ENCODE measurements at places on chromosomes 5 and 9.

DNA sequence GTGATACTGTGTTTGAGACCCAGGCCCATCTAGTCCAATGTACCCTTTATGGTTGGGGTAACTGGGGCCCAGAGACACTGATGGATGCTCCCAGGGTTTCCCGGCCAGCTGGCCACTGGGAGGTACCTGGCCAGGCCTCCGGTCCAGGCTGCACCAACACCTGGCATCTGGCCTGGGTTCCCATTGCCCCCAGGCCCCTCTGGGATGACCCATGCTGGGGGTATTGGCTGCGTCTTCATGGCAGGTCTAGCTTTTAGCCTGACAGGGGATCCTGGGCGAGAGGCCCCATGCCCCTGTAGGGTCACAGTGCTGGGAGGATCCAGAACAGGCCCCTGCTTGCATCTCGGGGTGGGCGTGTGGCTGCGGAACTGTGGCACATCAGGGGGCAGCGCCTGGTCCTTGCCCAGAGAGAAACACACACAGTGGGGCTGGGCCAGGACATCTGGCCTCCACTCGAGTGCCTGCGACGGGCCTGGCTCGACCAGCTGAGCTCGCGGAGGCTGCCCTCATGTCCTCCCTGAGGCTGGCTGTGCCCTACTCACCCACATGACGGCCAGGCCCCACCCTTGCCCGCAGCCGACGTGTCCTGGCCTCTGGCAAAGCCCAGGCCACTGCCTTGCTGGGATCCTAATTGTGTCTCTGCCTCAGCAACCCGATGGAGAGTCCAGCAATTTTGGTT lies 21.5 kb upstream of the COL5A1 start:
- no peak for DNase-seq

DNA sequence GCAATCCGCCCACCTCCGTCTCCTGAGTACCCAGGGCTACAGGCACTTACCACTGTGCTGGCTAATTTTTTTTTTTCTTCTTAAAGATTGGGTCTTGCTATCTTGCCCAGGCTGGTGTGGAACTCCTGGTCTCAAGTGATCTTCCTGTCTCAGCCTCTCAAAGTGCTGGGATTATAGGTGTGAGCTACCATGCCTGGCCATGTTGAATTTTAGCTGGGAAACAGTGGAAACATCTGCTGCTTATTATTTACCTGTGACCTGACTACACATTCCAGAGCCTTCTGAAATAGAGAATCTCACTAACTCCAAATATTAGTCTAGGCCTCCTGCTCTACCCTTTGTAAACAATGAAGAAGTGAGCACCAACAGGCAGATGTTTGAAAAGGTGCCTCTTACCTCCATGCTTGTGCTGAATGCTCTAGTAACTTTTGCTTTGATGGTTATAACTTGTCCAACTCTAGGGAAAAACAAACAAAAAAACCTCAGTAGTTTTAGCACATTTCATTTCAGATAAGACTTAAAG lies 22.5 kb downstream of the ACOT12 start:
- no peak for DNase-seq

DNA sequence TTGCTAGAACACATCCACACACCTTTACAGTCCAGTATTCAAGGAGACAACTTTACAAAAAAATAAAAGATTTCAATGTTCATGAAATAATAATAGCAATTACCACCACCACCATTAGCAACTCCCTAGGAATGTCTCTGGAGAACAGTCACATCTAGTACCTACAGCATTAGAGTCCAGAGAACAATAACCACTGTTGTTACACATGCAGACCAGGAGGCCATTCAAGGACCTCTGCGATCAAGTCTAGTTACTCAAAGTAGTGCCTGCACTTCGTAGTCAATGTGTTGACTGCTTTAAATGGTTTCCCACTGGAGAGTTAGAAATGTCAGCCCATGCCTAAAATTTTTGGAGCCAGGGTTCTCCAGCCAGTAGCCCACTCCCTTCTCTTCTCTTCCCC lies 244.4 kb downstream of the DEPDC1B start:
- no peak for DNase-seq

- DNase-seq = no peak
Observed at GRCh38 chr9:38211002-38211401, 142.0 kb upstream of the SHB start.

DNA sequence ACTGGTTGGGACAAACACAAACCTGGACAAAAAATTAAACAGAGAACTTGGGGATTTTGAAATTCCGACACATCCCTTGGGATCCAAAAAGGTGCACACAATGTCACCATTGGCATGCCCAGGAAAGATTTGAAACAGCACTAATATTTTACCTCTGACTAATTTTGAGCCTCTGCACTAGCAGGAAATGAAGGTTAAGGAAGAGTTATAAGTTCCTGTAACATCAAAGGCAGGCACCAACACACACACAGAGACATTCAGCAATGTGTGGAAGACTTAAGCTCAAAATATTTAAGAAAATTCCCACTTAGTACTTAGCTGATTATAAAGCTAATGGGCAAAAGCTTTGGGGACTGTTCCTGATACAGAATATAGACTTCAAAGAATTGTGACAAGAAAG lies 247.0 kb downstream of the CDH9 start:
- no peak for DNase-seq

DNA sequence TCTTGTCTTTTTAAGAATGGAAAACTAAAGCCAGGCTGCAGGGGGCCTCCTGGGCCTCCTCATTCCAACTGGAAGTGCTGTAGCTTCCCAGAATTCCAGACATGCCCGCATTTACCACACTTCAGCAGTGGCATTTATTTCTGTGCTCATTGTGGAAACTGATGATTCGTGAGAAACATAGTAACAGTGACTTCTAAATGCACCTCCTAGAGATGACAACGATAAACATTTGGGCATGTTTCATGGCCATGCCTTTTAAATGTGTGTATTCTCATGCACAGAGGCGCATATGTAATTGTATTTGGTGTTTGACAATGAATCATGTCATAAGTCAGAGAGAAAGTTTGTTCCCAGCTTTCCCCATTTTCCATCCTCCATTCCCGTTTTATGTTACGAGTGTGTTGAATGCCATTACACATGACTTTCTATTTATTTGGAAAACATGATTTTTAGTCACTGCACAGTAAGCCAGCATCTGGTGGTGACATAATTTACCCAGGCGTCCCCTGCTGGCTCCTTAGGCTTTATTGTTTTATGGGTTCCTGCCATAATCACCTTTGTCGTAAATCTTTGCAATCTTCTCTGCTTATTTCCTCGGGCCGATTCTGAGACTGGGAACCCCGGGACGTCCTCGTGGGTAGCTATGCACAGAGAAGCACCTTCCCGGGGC lies 68.8 kb upstream of the FCN2 start:
- DNase-seq = no peak

DNA sequence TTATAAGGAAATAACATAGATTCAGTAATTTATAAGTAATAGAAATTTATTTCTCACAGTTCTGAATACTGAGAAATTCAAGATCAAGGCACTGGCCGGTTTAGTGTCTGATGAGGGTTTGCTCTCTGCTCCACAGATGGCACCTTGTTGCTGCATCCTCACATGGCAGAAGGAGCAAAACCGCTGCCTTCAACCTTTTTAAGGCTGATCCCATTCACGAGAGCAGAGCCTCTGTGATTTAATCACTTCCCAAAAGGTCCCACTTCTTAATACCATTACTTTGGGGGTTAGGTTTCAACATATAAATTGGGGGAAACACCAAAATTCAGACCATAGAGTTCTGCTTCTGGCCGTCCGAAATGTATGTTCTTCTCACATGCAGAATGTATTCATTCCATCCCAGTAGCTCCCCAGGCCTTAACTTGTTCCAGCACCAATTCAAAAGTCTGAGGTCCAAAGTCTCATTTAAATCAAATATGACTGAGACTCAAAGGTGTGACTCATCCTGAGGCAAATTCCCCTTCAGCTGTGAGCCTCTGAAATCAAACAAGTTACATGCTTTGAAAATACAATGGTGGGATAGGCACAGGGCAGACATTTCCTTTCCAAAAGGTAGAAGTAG lies 30.6 kb downstream of the BAAT start:
- no peak for DNase-seq

DNA sequence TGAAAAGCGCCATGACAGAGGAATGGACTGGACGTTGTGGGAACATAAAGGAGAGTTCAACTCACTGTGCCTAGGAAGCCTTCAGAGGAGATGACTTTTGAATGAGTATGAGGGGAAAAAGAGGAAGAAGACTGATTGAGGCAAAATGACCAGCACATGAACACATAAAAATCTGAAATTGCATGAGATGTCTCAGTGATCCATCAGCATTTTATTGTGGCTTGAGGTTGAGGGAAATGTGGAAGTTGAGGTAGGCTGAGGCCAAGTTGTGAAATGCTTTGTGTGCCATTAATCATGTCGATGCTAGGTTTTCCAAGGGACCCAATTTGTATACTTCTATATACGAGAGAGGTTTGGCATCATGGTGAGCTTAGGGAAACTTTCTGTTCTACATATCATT lies 140.9 kb upstream of the TLX3 start:
- DNase-seq = no peak

GRCh38 chr9:130149654-130150286 lies 22.4 kb upstream of the NCS1 start:
- no peak for DNase-seq

DNA sequence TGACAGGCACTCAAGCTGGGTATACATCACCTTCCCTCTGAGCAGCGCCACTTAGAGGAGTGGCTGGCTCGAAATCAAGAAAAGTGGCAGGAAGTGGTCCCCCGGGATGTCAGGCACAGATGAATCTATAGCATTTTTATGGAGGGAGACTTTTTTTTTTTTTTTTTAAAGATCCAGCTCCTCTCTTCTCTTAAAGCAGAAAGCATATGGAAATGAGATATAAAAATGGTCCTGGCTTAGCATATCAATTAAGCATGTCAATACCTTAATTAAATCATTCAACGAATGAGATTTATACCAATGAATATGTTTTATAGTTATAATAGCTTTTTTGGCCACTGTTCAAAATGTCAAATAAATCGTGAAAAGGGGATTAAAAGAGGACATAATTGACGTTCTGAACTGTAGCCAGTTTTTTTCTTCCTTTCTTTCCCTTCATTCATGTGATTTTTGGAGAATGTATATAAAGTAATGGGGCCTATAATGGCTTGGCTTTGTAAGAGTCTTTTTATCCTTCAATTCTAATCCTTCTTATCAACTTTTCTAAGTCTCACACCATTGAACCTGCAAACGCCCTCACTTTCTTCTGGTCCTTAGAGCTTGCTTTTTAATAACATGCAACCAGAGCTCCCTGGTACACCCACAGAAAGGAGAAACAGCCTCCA lies 319.2 kb upstream of the PANK3 start:
- DNase-seq = no peak

DNA sequence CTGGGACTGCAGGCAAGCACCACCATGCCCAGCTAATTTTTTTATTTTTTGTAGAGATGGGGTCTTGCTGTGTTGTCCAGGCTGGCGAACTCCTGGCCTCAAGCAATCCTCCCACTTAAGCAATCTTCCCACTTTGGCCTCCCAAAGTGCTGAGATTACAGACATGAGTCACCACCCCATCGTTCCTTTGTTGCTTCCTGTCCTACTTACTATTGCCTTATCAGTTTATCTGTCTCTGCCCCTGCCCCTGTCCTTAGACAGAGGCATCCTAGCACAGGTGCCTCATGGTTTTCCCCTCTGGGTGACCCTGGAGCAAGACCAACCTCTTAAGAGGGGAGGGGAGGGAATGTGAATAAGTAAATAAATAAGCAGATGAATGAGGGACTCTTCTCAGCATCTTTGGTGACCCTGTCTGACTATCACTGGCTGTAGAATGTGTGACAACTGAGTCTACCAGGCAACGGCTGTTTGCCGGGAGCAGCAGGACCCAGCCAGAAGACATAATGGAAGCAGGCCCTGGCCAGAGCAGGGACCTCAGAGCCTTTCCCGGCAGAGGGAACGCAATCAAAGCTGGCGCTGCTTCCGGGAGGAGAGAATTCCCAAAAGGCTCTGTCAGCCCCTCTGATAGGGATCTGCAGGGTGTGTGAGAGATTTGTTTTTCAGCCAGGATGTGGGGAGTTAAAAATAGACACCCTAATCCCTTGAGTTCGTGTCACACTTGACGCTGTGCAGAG lies 43.8 kb upstream of the DAB2IP start:
- DNase-seq = no peak

DNA sequence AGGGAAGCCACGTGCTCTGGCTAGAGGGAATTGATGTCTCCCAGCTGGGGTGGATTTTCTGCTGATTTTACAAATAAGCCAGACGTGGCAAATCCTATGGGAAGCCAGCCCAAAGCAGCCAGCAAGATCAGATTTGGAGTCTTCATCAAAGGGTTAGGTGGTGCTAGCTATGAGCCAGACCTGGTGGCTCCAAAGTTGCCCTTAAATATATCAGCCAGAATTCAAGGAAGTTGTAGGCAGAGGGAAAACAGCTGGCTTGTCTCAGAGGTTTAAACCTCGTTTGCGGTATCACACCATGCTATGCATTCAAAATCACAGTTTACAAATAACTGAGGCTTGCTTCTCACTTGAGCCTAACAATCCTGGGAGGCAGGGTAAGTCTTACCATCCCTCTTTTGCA lies 313.2 kb downstream of the MLLT3 start:
- DNase-seq = no peak

- no peak for DNase-seq
Observed at GRCh38 chr9:89340332-89340731, 22.0 kb downstream of the SECISBP2 start.
